Left hindlimb (tissue), 1 donor: ENCODE measurements at places on chromosomes 7 and 10.

DNA sequence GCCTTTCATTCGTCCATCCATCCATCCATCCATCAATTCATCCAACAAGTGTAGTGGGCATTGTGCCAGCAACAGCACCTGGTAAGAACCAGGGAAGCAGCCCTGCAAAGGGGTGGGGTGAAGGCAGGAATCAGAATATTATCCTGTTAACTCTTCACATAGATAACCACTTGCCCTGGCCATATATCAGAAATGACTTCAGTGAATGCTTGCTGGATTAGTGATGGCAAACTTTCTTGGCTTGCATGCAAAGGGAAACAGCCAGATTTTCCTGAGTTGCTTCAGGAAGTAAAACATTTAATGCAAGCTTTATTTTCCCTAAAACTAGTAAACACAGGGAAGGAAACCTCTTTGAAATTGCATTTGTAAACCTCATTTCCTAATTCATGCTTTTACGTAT is 743 bp downstream of the OR2A5 start:
- DNase-seq, result no peak

- DNase-seq, result no peak
Measured at GRCh38 chr7:72055426-72055825, 356.7 kb downstream of the CALN1 start.

- DNase-seq, result no peak
Measured at GRCh38 chr7:98864731-98865453, 4.9 kb downstream of the TMEM130 start.

- DNase-seq, result no peak
Measured at GRCh38 chr10:129642427-129642826, 175.4 kb downstream of the MGMT start.

- no peak for DNase-seq
Measured at GRCh38 chr7:30453921-30454320, 24.7 kb downstream of the NOD1 start.
